ENCODE measurements at places on chromosomes 4 and X.

DNA sequence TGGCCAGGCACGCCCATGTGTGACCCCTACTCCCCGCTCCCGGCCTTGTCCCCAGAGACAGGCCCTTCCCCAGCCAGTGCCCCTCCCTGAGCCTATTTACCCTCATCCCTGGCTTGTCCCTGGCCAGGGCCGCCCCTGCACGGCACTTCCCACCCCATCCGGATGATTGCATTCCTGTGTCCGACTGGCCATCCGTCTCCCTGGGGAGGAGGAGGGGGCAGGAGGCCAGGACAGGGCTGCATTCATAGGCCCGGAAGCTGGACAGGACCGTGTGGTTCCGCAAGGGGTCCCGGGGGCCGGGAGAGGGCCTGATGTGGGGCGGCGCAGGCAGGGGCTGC lies 22.8 kb downstream of the CTBP1 start:
- DNase-seq = no peak

GRCh38 chr4:109930464-109930863 lies 17.8 kb downstream of the EGF start:
- no peak for DNase-seq

DNA sequence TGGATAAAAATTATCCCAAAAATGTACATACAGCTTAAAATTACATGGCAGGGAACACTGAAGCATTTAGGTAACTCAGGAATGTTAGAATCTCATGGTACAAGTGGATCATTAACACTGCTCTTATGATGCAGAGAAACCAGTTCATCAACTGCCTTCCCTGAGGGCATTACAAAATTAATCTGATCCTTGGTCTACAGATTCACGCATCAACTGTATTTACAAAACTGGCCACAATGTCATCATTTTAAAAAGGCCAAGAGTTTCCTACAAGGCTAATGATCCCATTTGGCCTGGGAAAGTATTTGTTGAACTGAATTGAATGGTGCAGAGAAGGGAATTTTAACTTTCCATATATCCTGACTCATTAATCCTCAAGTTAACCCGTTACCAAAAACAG lies 84.6 kb downstream of the TSPAN5 start:
- DNase-seq = no peak

GRCh38 chr4:155042014-155042413 lies 166.4 kb upstream of the NPY2R start:
- DNase-seq = no peak

DNA sequence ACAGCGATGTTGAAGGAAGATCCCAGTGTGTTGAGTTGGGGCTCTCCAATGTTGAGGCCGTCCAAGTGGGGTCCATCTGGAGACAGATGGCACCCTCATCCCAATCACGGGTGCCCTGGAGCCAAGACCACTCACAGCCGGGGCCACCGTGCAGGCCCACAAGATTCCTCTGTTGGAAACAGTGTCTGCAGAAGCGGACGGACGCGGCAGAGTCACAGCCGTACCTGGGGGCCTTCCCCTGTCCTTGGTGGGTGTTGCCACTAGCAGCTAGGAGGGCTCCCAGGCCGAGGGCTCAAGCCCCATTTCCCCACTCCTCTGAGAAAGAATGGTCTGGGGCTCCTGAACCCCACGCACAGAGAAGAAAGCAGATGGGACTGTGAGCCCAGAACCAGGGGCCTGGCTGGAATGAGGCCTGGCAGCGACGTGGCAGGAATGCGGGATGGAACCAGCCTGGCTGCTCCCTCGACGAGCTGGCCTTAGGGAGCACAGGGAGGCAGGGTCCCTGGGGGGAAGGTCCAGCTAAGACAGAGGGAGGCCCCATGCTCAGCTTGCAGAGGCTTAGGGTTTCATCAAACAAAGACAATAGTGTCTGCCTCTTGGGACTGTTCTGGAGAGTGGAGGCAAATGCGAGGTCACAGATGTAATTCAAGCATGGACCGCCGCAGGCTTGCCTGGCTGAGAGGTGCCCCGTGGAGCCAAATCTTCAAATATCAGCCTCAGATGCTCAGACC lies 228.9 kb downstream of the AFAP1 start:
- DNase-seq = no peak

- no peak for DNase-seq
These were observed 119.1 kb upstream of the EPHA5 start for GRCh38 chr4:65789341-65789740.

DNA sequence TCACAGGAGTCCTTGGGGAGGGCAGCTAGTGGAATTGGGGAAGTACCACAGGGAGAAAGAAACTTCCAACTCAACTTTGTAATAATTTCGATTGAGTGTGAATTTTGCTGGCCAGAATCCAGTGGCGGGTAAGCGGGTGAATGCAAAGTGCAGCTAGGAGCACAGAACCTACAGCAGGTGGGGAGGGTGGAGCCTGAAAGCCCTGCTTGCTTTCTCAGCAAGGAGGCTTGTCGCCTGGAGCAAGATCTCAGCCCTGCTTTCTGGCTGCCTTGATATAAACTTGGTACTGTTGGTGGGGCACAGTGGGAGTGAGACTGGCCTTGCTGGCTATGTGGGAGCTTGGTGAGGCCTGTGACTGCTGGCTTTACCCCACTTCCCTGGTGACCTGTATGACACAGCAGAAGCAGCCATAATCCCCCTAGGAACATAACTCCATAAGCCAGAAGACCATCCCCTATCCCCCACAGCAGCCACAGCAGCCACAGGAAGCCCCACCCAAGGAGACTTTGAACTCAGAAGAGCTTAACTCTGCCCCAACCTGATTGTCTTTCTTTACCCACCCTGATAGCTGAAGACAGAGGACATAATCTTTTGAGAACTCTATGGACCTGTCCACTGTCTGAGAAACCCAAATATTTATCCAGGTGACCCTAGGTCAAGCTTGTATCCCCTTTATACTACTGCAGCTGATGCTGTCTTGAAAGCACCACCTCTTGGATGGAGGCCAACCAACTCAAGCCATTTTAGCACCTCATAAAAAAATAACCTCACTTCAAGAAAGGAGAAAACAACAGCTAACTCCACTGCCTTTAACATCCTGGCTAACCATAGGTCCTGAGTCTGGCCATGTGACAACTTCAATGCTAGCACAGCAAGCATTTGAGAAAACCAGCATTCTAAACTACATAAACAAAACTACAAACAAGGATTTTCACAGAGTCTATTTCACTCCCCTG lies 87.2 kb upstream of the PDE5A start:
- DNase-seq = no peak

DNA sequence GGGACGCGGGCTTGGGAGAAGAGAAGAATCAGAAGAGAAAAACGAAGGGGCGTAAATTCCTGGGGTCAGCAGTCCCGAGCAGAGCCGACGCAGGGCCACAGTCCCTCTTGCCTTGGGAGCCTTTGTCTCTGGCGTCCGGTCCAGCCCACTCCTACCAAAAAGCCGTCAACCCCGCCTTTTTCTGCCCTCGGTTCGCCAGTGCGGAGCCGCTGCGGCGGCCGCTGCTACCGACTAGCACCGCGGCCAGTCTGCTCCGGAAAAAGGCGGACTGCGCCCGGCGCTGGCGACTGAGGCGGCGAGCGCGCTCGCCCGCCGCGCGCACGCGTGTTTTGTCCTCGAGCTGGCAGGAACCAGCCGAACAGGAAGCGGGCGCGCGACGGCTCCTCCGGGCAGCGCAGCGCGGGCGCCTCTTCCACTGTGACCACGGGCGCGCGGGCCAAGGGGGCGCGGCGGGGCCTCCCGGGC lies 502 bp downstream of the HNRNPDL start:
- peak; percentile 73 for DNase-seq

DNA sequence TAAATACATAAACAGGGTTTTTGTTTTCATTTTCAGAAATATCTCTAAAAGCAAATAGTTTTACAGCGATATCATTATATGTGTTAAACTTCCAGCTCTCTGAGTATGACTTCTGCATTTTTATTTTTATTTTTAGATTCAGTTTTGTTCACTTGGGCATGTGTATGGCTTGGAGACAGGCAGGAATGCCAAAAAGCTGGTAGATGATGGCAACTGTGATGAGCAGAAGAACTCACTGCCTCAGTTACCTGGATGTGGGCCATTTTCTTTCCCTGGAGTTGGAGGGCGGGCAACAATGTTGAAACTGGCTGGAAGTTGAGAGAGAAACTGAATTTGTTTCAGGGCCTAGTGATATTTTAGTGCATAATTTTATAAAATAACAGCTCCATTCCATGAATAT lies 266.4 kb downstream of the ARHGAP24 start:
- no peak for DNase-seq

DNA sequence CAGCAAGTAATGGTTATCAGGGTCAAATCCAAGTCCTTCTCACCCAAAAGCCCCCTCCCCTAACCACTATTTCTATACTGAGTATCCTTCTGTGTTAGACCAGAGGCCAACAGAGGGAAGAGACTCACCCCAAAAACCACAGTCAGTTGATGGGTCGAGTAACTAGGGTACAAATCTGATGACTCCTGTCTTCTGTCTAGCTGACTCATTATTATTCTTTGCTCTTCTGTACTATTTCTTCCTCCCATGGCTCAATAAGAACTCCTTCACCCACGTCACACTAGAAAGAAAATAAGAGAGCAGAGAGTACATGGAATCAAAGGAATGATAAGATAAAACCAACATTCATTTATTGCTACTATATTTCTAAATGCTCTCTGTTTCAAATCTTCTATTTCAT lies 2.0 kb downstream of the RAB40A start:
- no peak for DNase-seq

DNA sequence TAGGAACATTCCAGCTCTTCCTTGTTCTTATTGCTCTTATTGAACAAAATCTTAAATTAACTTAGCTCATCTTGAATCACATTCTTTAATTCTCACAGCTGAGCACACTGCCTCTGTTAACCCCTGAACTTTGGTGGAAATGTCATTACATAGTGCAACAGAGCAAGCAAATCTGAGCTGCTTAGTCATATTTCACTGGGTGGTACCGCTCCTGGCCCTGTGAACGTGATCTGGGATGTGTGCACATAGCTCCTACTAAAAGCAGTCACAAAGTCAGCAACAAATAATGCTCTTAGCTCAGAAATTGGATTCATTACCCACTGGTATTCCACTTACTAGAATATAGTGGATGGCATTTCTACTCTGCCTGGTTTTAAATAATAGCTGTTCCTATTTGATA lies 27.9 kb downstream of the ARHGEF6 start:
- no peak for DNase-seq

- no peak for DNase-seq
These were observed 150.1 kb downstream of the HNRNPD start for GRCh38 chr4:82223715-82224114.

GRCh38 chr4:31598639-31599038 lies 878.5 kb downstream of the PCDH7 start:
- DNase-seq = no peak

DNA sequence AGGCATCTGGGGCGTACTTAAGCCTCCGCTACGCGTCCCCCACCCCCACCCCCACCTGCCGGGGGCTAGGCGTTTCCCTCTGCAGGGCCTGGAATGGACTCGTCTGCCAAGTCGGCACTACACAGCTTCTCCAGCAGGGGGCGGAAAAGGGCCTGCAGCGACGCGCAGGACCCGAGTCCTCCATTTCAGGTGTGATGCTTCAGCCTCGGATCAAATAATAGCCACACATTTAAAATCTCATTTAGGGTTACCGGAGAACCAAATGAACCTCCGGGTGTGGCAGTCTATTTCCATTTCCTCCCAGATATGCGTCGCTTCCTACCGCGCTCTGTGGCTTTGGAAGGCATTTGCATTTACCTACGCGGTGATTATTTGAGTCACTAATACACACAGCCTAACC lies 2.9 kb downstream of the PAK3 start:
- DNase-seq = peak; percentile 52

GRCh38 chrX:131305926-131306325 lies 16.8 kb upstream of the IGSF1 start:
- no peak for DNase-seq

- no peak for DNase-seq
These were observed 23.8 kb downstream of the NWD2 start for GRCh38 chr4:37268319-37268718.

DNA sequence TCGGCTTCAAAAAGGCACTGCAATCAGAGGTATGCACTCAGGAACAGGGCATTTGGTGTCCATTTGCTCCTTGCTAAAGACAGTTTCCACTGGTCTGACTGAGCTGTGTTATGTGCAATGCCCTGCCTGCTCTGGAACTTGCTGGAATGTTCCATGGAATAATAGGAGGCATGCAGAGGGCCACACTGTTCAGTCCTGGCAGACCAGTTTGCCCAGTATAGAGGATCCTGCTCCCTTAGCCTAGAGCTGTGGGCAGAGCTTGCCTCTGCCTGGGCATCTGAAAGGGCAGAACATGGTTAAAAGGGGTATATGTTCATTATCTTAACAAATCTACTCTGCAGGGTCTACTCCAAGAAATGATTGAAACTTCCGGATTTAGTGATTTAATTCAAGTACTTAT lies 27.8 kb upstream of the CD99L2 start:
- DNase-seq = no peak

- DNase-seq = no peak
These were observed 59.9 kb upstream of the CHRNA9 start for GRCh38 chr4:40275065-40275730.

GRCh38 chrX:44104699-44105098 lies 131.5 kb upstream of the NDP start:
- no peak for DNase-seq

DNA sequence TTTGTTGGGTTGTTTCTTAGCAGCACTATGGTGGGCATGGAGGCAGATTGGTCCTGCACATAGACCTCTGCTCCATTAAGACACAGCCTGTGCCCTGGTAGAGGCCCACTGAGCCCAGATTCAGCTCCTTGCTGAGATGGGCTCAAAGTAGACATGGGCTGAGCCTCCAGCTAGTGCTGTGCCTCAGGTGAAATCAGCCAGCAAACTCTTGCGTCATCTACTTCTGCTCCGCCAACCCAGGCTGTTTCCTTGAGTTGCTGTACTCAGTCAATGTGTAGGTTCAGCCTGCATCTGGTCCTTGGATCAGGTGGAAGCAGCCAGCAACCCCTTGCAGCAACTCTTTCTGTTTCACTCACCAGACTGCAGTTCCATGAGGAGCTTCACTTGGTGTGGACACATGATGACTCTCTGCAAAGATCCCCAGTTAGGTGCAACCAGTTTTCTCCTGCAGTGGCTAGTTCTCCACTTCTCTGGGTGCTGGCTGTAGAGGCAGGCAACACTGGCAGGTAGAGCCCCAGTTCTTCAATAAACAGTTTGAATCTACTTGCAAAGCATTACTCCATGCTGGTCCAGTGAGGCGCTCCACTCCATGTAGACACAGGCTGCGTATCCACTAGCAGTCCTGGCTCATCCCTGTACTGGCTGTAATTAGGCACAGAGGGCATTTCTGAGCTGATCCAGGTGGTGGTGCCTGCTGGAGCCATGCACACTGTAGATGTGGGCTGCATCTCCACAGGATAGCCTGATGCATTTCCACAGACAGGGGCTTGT lies 199.0 kb upstream of the MAMLD1 start:
- DNase-seq = no peak

DNA sequence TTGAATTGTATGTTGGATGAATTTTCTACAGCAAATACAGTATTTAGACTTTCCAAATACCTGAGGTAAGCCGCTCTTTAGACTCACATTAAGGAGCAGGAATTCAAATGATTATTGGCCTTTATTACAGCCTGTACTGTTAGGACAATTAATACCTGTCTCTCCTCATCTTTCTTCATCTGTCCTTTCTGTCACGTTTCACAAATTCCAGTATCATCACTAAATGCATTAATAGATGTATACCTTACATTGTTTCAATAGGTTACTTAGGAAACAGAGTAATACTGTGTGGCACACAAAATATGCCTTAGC lies 1.2 kb downstream of the FAM241A start:
- no peak for DNase-seq
